ENCODE measurements at places on chromosomes 7 and 10.

- no peak for DNase-seq
Observed at GRCh38 chr7:27576360-27576944, 86.2 kb downstream of the HIBADH start.

- DNase-seq: no peak
Observed at GRCh38 chr10:121481180-121481579, 117.1 kb downstream of the FGFR2 start.

GRCh38 chr7:44310221-44310848, 15.1 kb downstream of the CAMK2B start:
- no peak for DNase-seq

- no peak for DNase-seq
Observed at GRCh38 chr10:86594535-86594934, 59.8 kb upstream of the OPN4 start.

- DNase-seq: no peak
Observed at GRCh38 chr7:1953199-1954190, 279.2 kb downstream of the MAD1L1 start.

- DNase-seq: no peak
Observed at GRCh38 chr7:52586704-52587103, 448.7 kb upstream of the POM121L12 start.

GRCh38 chr7:85052056-85052737, 134.7 kb downstream of the SEMA3D start:
- DNase-seq: no peak

- no peak for DNase-seq
Observed at GRCh38 chr10:31820778-31821369, 107.8 kb downstream of the ARHGAP12 start.

GRCh38 chr7:108598914-108599580, 29.4 kb downstream of the DNAJB9 start:
- DNase-seq: no peak

- DNase-seq: no peak
Observed at GRCh38 chr10:115566867-115567266, 473.7 kb downstream of the ATRNL1 start.

DNA sequence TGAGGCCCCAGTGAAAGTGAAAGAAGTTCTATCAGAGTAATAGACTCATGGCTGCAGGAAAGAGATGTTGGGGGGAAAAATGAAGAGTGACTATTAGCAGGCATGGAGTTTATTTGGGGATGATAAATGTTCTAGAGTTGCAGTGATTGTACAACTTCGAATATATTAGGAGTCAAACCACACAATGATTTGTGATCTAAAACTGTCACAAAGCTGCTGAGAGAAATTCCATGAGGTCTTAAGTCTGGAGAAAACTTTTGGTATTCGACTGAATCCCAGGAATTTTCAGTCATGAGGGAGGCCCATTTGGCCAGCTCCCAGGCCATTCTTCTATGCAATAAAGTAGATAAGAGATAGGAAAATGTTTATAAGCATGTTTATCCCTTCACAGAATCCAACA, 55.9 kb upstream of the UNC5B start:
- no peak for DNase-seq

GRCh38 chr7:103657474-103657894, 211.5 kb upstream of the SLC26A5 start:
- DNase-seq: no peak

GRCh38 chr10:79628083-79628482, 17.3 kb downstream of the SFTPA1 start:
- no peak for DNase-seq

- DNase-seq: no peak
Observed at GRCh38 chr10:71475243-71475871, 78.6 kb downstream of the CDH23 start.

GRCh38 chr7:35717516-35717915, 22.6 kb upstream of the HERPUD2 start:
- no peak for DNase-seq

DNA sequence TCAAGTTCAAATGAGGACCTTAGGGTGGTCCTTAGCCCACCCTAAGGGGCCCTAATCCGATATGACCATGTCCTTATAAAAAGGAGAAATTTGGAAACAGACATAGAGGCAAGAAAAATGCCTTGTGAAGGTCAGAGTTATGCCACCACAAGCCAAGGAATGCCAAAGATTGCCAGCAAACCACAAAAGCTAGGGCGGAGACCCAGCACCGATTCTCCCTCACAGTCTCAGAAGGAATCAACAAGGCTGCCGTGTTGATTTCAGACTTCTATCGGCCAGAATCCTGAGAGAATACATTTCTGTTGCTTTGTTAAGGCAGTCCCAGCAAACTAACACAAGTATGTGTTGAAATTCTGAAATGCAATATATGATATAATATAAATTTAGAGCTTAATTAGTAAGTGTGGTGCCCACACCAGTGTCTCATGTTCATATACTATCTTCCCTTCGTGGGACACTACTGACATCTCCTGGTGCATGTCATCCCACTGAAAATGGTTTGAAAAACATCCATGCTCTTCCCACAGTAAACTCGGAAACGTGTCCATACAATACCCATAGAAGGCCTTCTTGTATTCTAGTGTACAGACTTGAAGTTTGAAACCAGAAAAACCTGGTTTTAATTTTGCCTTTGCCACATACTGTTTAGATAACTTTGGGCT, 349.0 kb downstream of the TNS3 start:
- no peak for DNase-seq

DNA sequence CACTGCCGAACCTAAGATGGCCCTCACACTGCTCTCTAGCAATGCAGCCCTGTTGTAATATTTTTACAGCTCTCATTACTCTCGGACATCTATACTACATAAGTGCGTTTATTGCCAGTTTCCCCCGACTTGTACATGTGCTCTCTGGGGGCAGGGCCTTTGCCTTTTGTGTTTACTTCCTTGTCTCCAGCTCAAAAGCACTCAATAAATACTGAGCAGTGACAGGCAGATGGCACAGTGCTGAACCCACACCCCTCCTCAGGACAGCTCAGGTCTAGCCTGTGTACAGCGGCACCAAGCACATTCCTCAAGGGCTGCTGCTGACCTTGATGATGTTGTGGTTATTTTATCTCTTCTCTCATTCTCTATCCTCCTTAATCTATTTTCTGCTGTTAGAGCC, 68.0 kb upstream of the ELMO1 start:
- no peak for DNase-seq

- no peak for DNase-seq
Observed at GRCh38 chr10:3372281-3372680, 199.7 kb upstream of the PITRM1 start.

DNA sequence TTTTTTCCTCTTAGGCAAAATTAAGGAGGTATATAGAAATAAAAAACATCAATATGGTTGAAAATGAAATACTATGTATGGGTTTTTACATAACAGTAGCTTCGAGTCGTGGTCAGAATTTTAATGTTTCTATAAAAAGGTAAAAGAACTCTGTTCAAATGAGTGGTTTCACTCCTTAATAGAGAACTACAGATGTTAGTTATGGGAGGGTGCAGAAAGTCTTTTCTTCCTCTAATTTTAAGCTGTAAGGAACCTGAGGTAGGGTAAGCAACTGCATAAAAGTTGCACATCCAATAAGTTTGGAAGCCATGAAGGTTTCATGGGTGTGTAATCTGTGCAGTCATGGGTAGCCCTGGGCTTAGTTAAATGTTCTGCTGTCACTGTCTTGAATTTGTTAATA, 141.3 kb downstream of the SUGCT start:
- no peak for DNase-seq

GRCh38 chr7:28800150-28800549, 158.0 kb downstream of the TRIL start:
- no peak for DNase-seq
